ENCODE measurements at places on chromosomes 2 and 18.
A peak's percentile ranks its signal among the peaks of the same experiment; 100 is the strongest.

DNA sequence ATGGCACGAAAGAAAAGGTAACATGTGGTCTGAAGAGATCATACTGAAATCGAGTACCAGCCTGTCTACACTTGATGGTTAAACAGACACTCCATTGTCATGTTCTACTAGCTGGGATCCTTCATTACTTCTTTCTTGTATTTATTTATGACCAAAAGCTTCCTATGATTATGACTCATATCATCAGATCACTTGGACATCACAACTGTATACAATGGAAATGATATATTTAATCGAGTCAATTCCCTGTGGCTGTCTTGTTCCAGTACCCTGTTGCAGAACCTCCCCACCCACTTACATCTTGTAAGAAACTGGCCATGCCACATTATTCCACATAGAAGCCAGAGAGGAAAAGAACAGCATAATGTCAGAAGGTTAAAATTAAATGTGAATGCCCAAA lies 358.9 kb downstream of the ZEB2 start:
- no peak for DNase-seq

DNA sequence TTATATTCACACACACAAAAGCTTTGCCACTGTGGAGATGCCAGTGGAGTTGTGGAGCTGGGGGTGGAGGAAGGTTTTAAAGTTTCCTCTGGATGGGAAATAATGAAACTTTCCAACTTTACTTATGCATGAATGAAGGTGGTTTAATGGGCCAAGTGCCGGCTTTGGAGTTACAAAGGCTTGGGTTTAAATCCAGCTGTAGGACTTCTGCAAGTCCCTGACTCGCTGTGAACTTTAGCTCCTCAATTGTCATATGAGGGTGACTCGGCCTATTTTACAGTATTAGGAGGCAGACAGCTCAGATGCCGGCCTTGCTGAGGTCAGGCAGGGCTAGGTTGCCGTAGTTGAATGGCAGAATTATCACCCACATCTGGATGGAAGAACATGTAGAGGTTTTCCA lies 415.8 kb upstream of the TRIB2 start:
- no peak for DNase-seq

DNA sequence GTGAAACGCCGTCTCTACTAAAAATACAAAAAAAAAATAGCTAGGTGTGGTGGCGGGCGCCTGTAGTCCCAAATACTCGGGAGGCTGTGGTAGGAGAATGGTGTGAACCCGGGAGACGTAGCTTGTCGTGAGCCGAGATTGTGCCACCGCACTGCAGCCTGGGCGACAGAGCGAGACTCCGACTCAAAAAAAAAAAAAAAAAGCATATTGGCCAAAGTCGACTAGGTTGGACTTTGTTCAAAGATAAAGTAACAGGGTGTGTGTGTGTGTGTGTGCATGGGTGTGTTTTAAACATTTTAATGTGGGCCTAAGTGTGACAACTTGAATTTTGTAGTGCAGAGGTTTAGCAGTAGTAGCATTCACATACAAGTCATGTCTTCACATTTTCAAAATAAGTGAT lies 11.7 kb downstream of the GEMIN6 start:
- no peak for DNase-seq

GRCh38 chr2:112959109-112959812 lies 18.5 kb upstream of the IL36G start:
- DNase-seq: no peak

DNA sequence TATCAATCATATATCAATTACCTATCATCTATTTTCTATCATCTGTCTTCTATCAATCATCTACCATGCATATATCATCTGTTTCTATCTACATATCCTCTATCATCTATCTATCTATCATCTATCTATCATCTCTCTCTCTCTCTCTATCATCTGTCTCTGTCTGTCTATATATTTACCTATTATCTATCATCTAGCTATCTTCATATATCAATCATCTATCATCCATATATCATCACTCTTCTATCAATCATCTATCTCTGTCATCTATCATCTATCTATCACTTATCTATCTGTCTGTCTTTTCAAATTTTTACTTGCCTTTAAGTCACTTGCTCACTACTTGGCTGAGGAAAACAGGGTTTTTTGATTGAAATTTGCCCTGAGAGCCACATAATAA lies 592.3 kb downstream of the DCDC2C start:
- DNase-seq: no peak

- DNase-seq: peak; percentile 59
Observed at GRCh38 chr2:127591221-127591923, 54.6 kb upstream of the GPR17 start.

DNA sequence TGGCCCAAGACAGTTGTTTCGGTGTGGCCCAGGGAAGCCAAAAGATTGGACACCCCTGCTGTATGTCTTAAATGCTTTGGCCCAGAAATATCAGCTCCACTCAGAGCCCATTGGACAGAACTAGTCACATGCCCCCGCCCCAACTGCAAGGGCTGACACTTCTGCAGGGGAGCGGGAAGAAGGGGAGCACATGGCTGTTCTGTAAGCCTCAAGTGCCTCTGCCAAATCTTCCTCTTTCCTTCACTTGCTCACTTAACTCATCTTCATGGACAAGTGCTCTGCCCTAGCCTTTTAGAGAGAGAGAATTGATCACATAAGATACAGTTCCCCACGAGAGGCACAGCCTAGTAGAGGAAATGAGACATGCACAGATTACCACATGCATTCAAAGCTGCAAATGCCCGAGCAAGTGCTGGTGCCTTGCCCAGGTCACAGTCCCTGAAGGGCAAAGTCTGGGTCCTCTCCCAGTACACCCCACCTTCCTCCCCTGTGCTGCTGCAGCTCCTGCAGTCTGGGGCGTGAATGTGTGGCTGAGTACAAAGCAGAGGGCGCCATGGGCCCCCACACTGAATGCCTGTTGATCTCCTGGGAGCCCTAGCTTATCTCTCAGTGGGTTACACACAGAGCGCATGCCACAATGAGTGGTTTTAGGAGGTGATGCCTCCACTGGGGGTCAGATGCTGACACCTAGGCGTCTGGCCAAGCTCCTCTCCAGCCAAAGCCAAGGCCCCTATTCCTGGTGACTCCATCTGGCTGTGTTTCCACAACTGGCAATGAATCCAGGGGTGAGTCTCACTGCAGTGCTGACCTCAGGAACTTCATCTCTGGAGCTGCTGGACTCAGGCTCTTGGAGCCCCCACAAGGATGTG lies 135.3 kb downstream of the CTIF start:
- peak; percentile 13 for DNase-seq

DNA sequence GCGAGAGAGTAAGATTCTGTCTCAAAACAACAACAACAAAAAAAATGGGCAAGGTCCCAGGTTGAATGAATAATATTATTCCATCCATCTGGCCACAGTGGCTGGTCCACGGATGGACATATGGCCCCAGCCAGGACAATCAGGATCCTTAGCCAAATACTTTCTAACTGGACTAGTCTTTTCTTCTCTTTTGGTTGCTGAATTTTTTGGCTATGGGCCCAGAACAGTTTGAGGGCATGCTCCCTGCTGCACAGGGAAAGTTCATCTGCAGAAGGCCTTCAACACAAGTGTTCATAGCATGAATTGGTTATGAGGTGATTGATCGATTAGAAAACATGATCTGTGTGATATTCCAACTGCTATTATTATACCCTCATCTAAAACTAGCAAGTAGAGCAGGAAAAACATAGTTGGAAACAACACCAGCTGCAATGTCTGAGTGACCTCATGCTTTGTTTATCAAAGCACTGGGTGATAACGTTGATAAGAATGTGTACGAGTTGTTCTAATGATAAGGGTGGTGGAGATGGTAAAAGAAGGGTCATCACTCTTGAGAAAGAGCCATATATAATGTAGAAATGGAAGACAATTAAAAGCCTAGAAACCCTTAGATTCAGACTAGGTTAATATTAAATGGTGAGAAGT lies 47.8 kb upstream of the RNF103 start:
- DNase-seq: no peak

GRCh38 chr18:35024965-35025364 lies 16.2 kb upstream of the MAPRE2 start:
- DNase-seq: peak; percentile 78

DNA sequence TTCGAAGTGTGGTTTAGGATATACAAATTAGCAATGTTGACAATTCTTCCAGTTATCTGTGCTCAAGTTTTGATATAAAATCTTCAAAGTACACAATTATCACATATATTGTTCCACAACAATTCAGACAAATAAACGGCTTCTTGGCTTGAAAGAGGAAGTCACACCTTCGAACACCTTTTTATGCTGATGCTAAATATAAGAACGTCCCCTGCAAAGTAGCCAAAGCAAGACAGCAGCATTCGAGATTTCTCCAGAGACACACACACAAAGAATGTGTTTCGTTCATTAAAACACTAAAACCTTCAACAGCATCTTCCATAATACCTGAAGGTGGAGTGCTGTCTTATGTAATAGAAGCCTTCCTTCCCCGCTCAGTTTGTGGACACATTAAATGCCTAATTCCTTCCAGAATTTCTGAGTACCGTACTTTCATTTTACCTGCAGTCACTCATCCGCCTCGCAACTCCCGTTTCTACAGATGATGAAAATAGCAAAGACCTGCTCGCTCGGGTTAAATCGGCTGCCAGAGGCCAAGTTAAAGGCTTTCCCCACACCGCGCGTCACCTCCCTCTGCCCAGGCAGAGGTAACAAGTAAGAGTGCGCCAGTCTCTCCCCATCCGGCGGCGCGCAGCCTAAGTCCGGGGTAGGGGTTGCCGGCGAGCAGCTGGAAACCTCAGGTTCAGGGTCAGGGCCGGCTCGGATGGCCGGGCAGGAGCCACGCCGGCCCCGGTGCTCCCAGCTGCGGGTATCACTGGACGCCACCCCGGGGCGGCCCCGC lies 847 bp downstream of the SERPINE2 start:
- peak; percentile 17 for DNase-seq

DNA sequence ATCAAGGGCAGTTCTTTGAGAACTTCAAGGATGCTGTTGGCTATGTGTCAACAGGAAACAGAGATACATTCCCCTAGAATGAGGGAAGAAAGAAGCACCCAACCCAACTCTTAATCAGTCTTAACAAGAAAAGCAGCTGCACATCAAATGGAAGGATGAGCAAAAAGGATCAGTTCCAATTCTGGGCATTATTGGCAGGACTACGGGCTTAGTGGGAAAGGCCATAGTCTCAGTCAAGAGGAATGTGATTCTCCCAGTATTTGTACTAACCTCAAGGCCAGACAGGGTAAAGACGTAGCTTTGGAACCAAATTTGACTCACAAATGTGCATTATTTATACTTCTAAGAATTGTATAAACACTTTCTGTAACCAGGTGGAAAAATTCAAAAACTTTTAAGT lies 18.2 kb downstream of the BMP10 start:
- no peak for DNase-seq

- no peak for DNase-seq
Observed at GRCh38 chr18:56861244-56861643, 210.1 kb downstream of the WDR7 start.

- DNase-seq: no peak
Observed at GRCh38 chr18:62206593-62206992, 19.5 kb downstream of the RELCH start.

DNA sequence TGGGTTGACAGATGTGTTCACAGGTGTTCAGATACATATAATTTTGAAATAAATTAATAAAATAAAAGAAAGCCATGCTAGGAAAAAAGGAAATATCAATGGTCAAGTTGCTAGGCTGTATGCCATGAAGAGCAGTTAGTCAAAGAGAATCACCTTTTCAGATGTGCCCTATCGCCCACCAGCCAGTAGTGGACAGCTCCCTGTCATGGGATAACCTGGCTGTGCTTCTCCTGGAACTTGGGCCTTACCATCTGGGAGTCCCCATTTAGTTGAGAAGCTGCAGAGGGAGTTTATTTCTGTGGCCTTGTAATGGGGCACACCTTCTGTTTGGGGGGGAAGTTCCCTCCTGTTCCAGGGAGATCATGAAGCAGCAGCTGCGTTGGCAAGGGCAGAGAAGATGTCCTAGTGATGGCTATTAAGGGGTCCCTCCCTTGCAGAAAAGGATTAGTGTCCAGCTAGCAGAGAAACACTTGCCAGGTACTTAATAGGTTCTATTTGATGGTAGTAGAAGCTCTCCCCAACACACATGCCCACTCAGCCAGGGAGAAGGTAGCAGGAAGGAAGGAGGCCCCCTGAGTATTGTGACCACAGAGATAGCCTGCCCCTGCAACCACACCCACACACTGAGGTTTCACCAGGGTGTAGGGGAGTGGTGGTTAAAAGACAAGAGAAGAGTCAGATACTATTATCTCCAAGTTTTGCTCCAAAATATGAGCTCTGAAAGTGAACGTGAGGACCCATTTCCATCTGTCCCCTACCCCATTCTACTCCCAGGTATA lies 117.7 kb downstream of the B3GNT2 start:
- DNase-seq: no peak

DNA sequence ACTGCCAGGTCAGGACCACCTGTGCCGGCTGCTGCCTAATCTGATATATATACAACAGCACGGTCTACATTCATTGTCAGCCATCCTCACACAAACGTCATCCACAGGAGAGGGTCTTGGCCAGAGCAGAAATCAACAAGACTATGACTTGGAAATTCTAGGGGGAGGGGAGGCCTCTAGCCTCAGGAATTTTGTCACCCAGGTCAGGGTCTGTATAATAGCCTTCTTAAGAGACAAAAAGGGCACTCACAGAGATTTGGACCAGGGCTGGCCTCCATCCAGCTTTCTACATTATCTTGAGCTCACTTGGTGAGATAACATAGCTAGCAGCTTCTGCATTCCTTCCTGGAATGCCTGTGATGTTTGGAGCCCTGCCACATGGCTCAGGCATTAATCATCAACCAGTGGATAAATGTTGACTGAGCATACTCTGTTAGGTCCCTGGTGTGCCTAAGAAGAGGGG lies 50.4 kb upstream of the CTIF start:
- peak; percentile 97 for DNase-seq

DNA sequence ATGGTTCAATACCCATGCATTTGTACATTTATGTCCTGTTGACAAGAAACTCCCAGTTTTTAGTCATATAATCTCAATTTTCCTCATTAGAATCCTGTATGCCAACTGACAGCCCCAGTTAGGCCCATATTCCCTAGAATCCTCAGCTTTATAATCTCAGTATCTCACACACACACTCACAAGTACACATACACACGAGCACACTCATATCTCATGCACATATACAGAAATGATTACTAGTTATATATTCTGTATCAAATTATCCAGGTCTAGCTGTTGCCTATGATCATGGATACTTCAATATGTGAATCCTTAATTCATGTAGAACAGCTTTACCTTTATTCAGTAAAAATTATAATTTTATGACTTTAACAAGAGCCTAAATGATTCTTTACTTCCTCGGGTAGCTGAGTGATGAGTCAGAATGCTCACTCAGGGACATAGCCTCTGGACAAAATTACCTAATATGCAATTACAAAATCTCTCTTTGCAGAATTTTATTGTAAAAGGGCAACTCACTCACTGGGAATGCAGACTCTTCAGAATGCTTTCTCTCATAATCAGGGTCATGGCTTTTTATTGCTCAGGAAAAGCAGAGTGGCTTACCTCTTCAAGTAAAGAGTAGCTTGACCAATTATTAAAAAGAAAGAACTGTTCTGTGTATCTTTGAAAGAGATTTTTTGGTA lies 193.6 kb upstream of the PIK3C3 start:
- DNase-seq: peak; percentile 90

DNA sequence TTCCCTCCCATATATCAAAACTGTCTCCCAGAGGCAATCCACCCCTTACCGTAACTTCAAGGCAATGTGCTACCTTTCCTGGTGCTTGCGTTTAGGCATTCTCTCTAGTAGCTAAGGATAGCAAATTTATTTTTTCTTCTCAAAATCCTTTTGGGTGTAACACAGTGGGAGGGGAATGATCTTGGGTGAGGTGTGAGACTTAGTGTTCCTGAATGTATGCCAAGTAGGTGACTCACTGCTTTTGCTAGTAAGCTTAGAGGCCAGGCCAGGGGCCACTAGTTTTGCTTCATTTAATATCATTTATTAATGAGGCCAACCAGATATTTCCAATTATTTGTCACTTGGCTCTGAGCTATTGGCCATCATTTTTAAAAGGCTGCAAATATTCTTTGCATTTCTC lies 135.5 kb downstream of the NAPG start:
- DNase-seq: peak; percentile 63

Data from fibroblast of skin of right quadriceps (primary cell).